ENCODE measurements at places on chromosomes 16 and 17. TPM values are rescaled to one million over a fixed set of nuclear protein-coding genes. Genes with fewer than 3 reads are reported as not detected.

DNA sequence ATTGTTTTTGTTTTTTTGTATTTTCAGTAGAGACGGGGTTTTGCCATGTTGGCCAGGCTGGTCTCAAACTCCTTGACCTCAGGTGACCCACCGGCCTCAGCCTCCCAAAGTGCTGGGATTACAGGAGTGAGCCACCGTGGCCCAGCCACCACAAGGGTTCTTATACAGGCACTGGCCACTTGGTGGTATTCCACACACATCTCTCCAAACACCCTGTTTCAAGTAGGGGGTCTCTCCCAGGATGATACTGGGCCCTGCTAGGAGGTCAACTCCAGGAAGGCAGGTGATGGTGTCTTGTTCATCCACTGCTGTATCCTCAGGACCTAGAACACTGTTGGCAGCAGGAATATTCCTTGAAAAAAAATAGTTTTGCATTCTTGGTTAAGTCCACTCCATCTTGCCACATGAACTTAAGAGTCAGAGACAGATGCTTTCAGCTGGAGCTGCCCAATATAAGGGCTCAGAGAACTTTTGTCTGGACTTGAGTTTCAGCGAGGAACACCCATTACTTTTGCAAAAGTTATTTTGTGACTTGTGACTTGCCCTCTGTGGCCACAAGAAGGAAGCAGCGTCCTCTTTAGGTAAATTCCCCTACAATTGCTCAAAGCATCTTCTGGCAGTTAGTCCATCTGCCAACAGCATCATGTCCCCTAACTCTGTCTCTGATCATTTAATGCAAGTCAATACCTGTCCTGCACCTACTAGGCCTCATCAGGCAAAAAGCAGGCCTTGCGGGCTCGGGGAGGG, 7.4 kb upstream of the EEF2K start:
- H3K4me3 ChIP-seq = peak overlapping the region; percentile 56
- DNase-seq = no peak
- H3K27me3 ChIP-seq = peaks cover 21% of the 10 kb centered on the region
- H3K4me1 ChIP-seq = peaks cover 15% of the 10 kb centered on the region
- no peak overlapping the region for H3K27ac ChIP-seq

GRCh38 chr17:6823011-6823442, 8.5 kb downstream of the TEKT1 start:
- no peaks in the 10 kb centered on the region for H3K36me3 ChIP-seq
- peaks cover 12% of the 10 kb centered on the region for H3K4me1 ChIP-seq
- H3K4me3 ChIP-seq = no peak overlapping the region
- no peak overlapping the region for H3K27ac ChIP-seq
- DNase-seq = no peak
- peaks cover 17% of the 10 kb centered on the region for H3K27me3 ChIP-seq

GRCh38 chr17:69567130-69567529, 152.6 kb downstream of the MAP2K6 start:
- no peaks in the 10 kb centered on the region for H3K4me1 ChIP-seq
- no peak overlapping the region for H3K4me3 ChIP-seq
- no peak overlapping the region for H3K27ac ChIP-seq
- no peaks in the 10 kb centered on the region for H3K36me3 ChIP-seq
- peaks cover 5% of the 10 kb centered on the region for H3K27me3 ChIP-seq

GRCh38 chr16:4574919-4575705, 19.0 kb downstream of the C16orf96 start:
- H3K27ac ChIP-seq = no peak overlapping the region
- peaks cover 2% of the 10 kb centered on the region for H3K27me3 ChIP-seq
- no peaks in the 10 kb centered on the region for H3K36me3 ChIP-seq
- no peak overlapping the region for H3K4me3 ChIP-seq
- no peaks in the 10 kb centered on the region for H3K4me1 ChIP-seq

Gene AXIN2
- 66.5 TPM for total RNA-seq
